ENCODE measurements at places on chromosomes 7 and 10.

DNA sequence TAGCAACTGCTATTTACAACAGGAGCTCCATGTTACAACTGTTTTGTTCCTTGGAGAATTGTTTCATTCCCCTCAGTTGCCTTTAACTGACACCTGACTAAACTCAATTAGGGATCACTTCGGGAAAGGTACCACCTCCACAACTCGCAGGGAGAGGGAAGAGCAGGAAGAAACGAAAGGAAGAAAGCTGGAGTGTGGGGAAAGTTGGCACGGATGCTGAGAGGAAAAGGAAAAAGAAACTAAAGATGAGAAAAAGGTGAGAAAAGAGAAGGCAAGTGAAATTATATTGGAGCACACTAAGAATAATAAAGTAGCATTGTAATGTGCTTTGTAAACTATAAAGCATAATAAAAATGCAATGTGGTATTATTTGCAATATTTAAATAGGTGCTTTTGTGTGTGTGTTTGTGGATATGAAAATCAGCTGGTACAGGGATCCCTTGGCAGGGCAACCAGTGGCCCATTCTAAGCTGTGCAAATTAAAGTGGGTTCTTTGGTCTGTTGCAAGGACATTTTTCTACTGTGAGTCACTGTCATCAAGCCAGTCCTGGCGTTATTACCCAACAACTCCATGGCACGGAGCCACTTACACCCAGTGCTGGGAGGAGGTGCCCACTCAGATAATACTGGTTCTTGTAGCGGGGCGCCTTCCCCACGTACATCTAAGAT lies 45.9 kb downstream of the HIPK2 start:
- DNase-seq: no peak

- no peak for DNase-seq
Measured at GRCh38 chr7:51268859-51269258, 47.8 kb downstream of the COBL start.

DNA sequence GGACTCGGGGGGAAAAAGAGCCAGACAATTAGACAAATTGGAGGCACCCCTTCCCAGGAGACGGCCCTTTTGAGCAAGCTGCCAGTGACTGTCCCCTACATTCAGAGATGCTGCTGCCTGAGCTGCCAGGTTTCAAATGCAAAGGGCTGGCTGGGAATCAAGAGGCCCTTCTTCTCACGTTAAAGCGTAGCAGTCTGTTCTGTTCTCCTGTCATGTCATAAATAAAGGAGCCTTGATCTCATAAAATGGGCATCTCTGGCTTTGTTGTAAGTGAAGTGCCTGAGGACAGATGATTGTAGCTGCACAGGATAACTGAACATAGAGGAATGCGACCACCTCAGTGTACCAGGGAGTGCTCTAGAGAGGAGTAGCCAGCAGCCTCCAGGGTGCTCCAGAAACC lies 917.9 kb downstream of the GRID1 start:
- DNase-seq: no peak

DNA sequence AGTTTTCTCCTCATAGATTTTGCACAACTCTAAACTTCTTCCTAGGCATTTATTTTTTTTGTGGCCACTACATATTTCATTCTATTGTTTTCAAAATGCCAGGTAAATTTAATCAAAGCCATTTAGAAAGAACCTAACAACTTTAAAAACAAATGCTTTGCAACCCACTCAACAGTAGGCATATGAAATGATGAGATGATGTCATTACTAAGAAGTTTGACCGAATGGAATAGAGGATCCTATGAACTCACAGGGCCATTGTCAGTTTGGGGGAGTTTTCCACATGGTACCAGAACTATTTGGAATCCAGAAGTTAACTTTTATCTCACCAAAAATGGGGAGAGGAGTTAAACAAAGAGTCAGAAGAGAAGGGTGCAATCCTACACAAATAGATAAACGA lies 100.7 kb upstream of the INHBA start:
- no peak for DNase-seq

DNA sequence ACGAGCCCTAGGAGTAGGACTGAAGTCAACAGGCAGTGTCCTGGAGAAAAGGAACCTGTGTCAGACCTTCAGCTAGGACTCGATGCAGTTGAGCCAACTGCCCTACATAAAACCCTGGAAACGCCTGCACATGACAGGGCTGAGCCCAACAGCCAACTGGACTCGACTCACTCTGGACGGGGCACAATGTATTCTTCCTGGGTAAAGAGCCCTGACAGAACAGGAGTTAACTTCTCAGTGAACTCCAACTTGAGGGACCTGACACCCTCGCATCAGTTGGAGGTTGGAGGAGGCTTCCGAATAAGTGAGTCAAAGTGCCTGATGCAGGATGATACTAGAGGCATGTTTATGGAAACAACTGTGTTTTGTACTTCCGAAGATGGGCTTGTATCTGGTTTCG lies 93.5 kb downstream of the KMT2E start:
- DNase-seq: no peak

- DNase-seq: no peak
Measured at GRCh38 chr7:55469271-55469681, 103.0 kb downstream of the VOPP1 start.

- no peak for DNase-seq
Measured at GRCh38 chr7:158431941-158432347, 155.7 kb downstream of the PTPRN2 start.

- no peak for DNase-seq
Measured at GRCh38 chr10:71378336-71379117, 18.2 kb upstream of the CDH23 start.

DNA sequence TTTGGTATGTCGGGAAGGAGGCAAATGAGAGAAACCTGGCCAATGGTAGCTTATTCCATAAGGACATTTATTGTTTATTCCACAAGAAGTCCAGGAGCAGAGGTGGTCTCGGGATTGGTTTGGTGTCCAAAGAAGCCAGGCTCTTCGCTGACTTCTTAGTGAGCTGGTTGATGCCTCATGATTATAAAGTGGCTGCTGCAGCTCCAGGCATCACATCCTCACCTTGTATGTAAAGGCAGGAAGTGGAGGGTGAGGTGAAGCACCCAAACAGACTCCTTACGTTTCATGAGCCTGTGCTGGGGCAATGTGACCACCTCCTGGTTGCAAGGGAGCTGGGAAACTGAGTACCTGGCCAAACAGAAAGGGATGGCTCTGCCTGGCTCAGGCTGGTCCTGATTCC lies 92.4 kb downstream of the MYL10 start:
- DNase-seq: no peak

DNA sequence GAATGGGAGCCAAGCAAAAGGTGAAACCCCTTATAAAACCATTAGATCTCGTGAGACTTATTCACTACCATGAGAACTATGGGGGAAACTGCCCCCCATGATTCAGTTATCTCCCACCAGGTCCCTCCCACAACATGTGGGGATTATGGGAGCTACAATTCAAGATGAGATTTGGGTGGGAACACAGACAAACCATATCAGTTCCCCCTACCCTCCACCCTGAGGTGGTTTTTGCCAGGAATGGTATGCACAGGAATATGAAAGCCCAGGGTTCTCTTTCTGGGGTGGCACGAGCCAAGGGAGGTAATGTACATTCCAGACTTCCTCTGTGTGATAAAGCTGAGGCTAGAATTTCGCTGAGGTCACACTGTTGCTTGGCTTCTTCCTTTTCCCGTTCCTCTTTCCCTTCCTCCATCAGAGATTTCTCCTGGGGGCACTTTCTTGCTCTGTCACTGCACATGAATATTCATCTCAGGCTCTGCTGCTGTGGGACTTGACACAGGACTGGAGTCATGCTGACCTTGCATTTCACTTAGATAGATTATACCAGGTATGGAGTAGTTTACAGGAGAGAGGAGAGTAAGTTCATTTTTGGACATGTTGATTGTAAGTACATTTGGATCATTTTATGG lies 347.0 kb upstream of the MTPN start:
- no peak for DNase-seq

DNA sequence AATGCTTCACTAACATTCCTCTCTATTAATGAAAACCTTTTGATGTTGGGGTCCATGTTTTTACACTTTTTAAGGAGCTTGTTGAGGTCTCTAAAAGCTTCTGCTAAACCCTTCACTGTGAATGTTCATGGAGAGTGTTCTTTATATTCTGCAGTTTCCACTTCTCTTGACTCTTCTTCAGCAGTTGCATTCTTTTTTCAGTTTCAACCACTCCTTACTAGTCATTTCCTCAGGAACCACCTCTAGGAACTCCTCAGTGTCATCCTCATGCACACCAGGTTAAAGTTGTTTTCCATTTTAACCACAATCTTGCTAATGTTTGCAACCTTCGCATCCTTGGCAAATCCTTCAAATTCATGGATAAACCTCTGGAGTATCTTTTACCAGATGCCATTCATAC lies 821.6 kb downstream of the ANKRD7 start:
- no peak for DNase-seq

- DNase-seq: no peak
Measured at GRCh38 chr10:10294184-10294880, 723.3 kb upstream of the CELF2 start.
